ENCODE measurements at places on chromosomes 12 and 14.

GRCh38 chr14:105901226-105901625 lies 374.8 kb downstream of the TMEM121 start:
- DNase-seq: no peak

GRCh38 chr12:10623131-10623530 lies 9.7 kb upstream of the MAGOHB start:
- no peak for DNase-seq

- no peak for DNase-seq
These were observed at the start of gene LBHD2 for GRCh38 chr14:103084021-103084919. LBHD2 (plus strand) TSS chr14:103084210; CDS start chr14:103086013, 1,803 bp downstream.

DNA sequence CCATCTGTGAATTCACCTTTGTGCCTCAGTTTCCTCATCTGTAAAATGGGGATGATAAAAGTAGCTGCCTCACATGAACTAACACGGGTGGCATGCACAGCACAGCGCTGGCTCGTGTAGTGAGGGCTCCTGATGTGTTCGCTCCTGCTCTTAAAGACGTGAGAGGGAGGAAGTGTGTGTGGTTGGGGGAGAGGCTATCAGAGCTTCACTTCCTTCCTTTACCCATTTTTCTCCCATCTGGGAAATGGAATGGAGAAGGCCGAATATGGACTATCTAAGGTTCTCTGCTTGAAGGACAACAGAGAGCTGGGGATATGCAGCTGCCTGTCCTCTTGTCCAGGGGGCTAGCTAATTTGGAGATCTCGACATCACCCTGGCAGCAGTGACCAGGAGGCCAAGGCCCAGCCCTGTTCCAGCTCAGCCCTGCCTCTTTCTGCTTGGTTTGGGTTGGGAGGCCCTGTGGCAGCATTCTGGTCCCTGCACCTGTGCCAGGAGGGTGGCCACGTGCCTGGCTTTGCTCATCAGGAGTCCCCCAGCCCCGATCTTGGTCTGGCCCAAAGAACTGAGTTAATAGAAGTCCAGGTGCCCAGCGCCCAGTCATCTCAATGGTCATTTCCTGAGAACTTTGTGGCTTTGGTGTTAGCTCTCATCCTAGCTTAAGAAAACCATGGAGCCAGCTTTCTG lies 44.5 kb upstream of the ESRRB start:
- no peak for DNase-seq

DNA sequence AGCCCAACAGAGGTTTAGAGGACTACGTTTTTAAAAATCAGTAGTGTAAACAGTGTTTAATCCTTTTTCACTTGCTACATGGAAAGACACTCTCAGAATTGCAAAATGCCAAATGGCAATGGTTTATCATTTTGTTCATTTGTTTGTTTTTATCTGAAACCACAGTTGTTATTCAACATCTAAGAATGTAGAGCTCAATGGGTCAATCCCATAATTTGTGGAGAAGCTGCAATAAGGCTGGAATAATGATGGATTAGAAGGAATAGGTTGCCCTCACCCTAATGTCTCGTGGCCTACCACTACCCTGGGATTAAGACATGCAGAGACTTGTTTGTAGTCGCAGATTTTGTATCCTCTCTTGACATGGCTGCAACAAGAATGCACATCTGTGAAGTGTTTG lies 115.7 kb downstream of the LLPH start:
- peak; percentile 81 for DNase-seq

DNA sequence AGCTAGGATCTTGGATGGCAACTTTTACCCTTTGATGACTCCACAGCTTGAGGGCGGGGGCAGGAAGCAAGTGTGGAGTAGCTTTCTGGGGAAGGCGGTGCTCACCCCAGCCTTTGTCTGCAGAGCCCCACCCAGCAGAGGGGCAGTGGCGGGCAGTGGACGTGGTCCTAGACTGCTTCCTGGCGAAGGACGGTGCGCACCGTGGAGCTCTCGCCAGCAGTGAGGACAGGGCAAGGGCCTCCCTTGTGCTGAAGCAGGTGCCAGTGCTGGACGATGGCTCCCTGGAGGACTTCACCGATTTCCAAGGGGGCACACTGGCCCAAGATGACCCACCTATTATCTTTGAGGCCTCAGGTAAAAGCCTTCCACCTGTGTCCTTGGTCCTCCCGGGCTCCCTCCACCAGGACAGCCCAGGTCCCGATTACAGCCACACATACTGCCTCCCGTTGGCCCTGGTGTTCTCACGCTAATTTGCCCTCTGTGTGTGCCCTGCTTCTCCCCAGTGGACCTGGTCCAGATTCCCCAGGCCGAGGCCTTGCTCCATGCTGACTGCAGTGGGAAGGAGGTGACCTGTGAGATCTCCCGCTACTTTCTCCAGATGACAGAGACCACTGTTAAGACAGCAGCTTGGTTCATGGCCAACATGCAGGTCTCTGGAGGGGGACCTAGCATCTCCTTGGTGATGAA lies 1.2 kb downstream of the TAPBPL start:
- no peak for DNase-seq

DNA sequence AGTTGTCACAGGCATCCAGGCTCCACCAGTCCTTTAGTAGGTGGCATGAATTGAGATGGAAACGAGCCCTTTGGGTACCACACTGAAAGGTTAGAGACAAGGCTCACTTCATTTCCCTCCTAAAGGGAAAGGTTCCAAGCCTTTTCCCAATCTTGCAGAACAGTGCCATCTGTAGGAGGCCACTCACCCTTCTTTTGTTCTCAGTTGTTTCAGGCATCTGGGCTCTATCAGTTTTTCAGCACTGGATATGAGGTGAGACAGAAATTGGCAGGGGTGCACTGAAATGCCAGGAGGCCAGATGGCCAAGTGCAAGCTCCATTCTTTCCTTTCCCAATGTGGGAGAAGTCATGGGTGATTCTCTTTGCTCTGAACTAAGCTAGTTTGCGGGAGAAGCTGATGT lies 15.2 kb downstream of the FBXO33 start:
- peak; percentile 24 for DNase-seq

- peak; percentile 74 for DNase-seq
These were observed 73.7 kb downstream of the DCAF5 start for GRCh38 chr14:69079188-69079742.

DNA sequence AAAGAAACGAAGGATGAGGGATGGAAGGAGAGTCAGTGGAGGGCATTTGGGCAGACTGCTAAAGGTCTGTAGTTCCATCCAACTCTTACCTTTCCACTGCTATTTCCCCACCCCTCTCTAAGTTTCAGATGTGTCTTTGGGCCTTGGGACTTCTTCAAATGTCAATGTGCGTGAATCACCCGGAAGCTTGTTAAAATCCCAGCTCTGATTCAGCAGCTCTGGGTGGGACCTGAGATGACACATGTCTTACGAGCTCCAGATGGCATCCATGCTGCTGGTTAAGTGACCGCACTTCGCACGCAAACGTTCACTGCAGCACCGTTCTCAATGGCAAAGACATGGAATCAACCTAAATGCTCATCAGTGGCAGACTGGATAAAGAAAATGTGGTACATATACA lies 309.9 kb downstream of the VRK1 start:
- peak; percentile 28 for DNase-seq

- DNase-seq: peak; percentile 33
These were observed 47.2 kb downstream of the DRAM1 start for GRCh38 chr12:101924618-101925017.

DNA sequence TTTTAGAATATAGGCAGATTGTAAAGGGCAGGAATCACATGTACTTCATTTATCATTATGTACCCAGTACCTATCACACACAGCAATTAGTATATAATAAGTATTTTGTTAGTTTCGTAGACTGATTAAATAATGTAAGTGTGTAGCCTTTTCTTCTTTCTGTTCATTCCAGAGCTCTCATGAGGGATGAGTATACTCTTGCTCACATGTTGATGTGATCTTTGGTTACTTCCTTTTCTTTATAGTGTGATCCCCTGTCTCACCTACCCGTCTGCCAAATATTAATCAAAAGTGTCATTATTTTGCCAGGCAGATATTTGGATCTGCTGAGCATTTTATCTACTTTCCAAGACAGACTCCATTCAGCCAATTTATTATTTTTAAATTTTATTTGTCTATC lies 156.1 kb downstream of the PCNX1 start:
- no peak for DNase-seq

- DNase-seq: no peak
These were observed 65.1 kb downstream of the ITPR2 start for GRCh38 chr12:26767865-26768264.

- DNase-seq: no peak
These were observed 1.3 kb upstream of the AEBP2 start for GRCh38 chr12:19437996-19438395.

GRCh38 chr12:106747973-106748436 lies 26.5 kb upstream of the RIC8B start:
- no peak for DNase-seq

- DNase-seq: peak; percentile 78
These were observed 60.1 kb downstream of the TSPAN9 start for GRCh38 chr12:3137268-3137781.

Data from foreskin fibroblast (primary cell).